Posterior vena cava (tissue), 2 donors: ENCODE measurements at places on chromosomes 3 and 15. TPM values are rescaled to one million over a fixed set of nuclear protein-coding genes. Genes with fewer than 3 reads are reported as not detected.
A peak's percentile ranks its signal among the peaks of the same experiment; 100 is the strongest.

DNA sequence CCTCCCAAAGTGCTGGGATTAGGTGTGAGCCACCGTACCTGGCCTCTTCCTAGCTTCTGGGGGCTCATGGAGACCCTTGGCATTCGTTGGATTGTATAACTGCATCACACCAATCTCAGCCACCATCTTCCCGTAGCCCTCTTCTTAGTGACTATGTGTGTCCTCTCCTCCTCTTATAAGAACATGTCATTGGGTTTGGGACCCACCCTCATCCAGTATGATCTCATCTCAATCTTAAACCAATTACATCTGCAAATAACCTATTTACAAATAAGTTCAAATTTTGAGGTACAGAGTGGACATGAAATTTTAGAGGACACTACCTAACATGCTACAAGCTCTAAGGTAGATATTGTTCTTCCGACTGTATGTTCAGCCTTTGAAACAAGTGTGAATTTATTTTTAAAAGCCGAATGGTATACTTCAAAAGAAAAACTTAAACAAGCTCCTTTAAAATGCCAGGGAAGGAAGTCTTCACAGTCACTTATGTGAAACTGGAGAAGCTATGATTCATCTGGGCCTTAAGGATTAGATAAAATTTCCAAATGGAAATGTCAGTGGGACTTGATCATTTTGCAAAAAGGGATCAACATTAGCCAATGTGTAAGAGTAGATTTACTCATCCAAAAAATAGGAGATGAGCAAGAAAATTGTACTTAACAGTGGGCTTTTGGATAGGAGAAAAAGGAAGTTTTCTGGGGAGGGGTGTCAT, 225.7 kb downstream of the MEX3B start:
- no peak for DNase-seq

GRCh38 chr3:122200661-122201060, 17.2 kb downstream of the CASR start:
- DNase-seq = no peak

DNA sequence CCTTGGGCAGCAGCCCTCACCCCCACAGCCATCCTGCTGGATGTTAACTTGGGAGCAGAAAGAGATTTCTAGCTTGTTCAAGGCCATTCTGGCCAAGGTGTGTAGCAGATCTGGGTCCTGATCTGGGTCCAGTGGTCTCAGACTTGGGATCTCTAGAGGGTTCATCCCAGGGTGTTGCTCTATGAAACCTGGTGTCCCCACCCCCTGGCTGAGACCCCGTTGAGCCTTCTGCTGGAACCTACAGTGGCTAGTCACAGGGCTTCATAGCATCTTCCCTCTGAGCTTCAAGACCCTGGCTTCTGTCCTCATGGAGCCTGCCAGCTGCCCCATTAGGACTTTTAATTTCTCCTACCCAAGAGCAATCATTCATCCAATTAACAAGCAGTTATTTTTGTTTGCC, 64.3 kb downstream of the EPHB1 start:
- no peak for DNase-seq

DNA sequence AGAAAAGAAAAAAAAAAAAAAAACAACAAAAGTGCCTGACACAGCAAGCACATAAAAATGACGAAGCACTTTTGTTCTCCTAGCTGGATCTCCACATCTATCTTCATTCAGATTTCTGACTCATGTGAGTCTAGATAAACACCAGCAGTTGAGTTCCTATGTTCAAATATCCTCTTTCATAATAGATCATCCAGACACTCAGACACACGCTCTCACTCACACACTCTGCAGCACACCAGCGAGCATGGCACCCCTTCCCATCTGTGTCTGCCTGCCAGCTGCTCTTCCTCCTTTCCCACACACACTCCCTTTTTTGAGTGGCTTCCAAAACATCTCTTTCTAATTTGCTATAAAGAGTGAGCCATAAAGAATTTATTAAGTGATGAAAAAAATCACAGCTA, 19.8 kb upstream of the CELF6 start:
- DNase-seq = no peak

DNA sequence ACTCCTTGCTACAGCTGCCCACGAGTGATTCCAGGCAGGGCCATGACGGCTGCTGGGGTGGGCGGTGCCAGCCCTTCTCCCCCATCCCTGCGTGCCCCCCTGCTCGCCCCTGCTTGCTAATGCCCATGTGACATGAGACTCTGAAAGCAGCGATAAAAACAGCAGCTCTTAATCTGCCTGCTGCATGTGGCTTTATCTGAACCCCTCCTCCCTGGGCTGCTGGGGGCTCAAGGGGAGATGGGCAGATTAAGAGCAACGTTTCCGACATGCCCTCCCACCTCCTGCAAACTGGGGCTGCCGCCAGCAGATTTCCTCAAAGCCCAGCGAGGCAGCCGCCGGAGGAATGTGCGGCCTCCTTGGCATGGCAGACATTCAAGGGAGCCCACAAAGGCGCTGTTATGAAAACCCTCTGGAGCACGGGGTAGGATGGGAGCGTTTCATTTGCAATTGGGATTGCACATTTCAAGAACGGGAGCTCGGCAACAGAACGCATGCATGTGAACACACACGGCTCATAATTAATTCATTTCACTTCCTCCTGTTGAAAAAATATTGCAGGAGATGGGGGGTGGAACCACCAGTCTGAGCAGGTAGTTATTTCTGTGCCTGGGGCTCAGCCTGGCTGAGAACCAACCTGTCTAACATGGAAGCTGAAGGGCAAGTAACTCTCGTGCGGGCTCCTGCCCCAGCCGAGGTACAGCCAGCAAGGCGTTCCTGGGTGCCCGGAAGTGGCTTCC, 504.2 kb upstream of the PROK2 start:
- DNase-seq = no peak

GRCh38 chr3:128993461-128994172, at the start of gene CFAP92:
CFAP92 (minus strand) TSS chr3:128994076; CDS start chr3:128993304, 772 bp downstream.
- peak; percentile 96 for DNase-seq

DNA sequence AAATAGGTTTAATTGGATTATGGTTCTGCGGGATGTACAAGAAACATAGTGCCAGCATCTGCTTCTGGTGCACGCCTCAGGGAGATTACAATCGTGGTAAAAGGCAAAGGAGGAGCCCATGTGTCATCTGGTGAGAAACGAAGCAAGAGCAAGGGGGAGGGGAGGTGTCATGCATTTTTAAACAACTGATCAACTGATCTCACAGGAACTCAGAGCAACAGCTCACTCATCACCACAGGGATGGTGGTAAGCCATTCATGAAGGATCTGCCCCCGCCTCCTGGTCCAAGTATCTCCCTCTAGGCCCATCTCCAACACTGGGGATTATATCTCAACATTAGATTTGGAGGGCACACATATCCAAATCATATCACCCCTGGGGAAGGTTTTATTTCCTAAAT, 42.1 kb upstream of the FGF7 start:
- DNase-seq = no peak

- DNase-seq = no peak
These were observed 153.6 kb upstream of the BHLHE40 start for GRCh38 chr3:4825436-4826236.

- no peak for DNase-seq
These were observed 23.4 kb upstream of the MECOM start for GRCh38 chr3:169686874-169687273.

GRCh38 chr3:68699541-68699940, 232.8 kb downstream of the TAFA4 start:
- DNase-seq = no peak

- DNase-seq = no peak
These were observed 436.1 kb upstream of the WNT5A start for GRCh38 chr3:55923207-55923606.

- DNase-seq = no peak
These were observed 121.9 kb downstream of the MBNL1 start for GRCh38 chr3:152390647-152391046.

DNA sequence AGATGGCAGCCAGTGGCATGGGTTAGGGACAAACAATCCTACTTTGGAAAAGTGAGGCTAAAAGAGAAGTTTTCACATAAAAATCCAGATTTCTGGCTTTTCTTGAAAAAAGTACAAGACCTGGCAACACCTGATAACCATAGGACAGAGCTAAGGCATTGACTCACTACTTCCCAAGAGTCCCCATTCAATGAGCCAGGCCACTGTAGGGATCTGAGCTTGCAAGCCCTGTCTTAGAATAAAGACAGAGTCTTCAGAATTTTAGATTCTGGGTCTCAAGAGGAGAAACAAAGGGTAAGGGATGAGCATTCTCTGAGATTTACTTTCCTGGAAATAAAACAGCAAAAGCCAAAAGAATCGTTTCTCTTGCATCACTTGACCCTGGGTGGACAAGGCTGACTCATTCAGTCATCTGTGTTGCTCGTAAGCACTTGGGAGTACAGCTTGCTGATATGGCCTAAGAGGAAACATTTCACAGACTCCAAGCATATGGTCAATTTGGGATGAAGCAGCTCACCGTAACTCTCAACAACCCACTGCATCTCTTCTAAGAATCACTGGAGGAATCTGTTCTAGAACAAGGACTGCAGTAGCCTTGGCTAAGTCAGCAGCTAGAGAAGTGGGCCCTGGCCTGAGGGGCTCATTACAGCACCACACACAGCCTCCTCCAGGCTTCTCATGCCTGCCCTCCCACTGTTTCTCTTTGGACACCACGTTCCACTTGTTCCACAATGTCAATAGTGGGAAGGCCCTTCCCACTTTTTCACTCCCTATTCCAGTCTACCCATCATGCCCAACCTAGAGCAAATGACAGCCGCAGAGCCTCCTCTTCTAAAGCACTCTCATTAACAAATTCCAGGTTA, 86.2 kb downstream of the RFTN1 start:
- DNase-seq = no peak

DNA sequence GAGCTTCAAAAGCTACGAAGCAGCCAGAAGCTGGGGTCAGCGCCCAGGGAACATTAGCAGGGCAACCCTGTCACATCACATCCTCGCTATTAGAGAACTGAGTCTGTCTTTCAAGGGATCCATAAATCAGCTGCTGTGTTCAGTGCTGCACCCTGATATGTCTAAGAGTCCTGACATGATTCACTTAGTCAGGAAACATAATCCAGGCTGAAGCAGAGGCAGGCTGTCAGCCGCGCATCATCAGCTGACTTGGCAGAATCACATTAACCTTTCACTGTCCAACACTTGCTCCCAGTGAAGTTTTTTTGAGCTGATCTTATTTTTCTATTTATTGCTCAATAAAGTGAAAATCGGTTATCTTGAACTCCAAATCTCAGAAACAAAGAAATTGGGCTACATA, 23.5 kb downstream of the MYH15 start:
- no peak for DNase-seq

DNA sequence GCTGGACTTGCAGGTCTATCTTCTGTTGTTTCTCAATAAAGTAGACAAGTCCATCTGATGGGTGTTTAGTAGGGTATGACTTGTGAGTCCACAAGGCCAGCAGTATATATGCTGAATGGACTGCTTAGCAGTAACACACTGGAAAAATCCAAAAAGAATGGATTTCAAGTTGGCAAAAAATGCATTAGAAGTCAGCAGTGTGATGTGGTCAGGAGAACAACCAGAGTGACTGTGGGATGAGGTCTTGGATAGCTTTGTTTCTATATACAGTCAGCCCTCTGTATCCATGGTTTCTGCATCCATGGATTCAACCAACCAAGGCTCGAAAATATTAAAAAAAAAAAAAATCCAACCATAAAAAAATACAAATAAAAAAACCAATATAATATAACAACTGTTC, 55.8 kb downstream of the LPP start:
- no peak for DNase-seq

DNA sequence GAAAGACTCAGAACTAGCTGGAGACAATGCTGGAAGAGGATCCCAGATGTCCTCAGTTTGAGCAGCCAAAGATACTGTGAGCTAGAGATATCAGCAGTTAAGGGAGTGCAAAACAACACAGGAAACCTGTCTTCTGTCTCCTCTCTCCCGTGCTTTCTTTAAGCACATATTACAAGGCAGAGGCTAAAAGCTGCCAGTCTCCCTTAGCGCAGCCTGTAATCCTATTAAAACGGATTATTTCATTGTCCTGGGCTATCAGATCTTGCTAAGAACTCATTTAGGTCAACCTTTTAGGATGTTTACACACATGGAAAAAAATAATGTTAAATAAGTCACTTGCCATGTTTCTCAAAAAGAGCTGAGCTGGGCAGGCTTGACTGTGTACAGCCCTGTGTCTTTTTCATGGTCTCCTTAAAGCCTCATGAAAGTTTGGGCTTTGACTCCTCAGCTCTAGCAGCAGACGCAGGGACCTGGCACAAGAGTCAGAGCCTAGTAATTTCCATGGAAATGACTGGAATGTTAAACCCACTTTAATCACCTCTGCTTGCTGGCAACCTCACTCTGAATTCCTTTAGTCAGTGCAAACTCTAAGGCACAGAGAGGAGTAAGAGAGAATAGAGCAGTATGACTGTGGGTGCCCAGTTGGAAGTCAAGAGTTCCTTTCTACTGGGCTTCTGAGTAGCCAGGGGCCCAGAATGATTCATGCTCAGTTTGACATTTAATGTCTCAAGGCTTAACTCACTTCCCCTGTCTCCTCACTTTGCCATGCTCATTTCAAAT, 491.9 kb downstream of the NTRK3 start:
- DNase-seq = no peak

DNA sequence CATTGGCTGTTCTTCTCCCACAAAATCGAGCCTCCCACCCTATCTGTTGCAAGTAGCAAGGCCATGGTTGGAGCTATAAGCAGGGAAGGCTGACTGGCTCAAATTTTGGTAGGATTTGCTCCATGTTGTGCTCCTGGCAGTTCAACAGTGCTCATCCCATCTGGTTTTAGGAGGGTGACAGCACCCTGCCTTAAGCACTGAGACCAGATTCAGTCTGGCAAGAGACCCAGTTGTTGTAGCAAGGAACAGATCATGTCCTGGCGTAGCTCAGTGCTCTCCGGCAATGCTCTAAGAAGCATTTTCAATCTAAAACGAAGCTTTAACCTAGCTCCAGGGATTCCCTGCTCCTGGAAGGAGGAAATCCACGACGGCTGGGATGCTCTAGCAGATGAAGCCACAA, 91.2 kb downstream of the RGMA start:
- no peak for DNase-seq

DNA sequence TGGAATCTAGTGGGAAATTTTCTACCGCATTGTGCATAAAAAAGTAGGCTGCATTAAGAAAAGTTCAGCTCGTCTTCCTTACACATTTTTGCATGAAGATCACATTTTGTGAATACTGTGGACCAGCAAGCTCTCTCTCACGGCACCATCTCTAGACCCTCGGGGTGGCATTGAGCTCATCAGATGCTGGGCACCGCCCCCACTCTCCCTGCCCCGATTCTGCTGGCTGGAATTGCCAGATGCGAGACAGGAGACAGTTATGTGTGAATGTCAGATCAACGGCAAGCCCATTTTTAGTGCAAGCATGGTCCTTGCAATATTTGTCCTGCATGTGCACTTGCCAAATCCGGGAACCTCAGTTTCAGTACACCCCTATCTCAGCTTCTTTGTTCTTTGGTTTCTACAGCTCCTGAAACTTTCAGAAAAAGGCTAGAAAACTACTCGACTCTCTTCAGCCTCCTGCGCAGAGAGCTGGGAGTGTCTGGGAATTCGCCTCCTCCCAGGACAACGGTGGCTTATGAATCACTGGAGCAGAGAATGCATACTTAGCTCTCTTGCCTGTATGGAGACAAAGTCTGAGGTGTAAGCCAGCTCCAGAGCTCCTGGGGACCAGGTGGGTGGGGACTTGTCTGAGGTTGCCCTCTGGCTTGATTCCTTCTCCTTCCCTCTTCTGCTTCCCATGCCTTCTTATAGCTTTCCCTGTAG, 285.2 kb upstream of the ATP10A start:
- DNase-seq = no peak

TTLL13 gene
- not detected for total RNA-seq

KIF15 gene
- total RNA-seq = 0.19 TPM

GOLGA8T gene
- not detected for total RNA-seq

STRIT1 gene
- not detected for total RNA-seq

NDUFAF3 gene
- total RNA-seq = 57.8 TPM

DUOXA1 gene
- total RNA-seq = 0.81 TPM

LRRC2 gene
- 5.7 TPM for total RNA-seq
